GM13977 (cell line): ENCODE measurements at places on chromosomes 13 and 19.
A peak's percentile ranks its signal among the peaks of the same experiment; 100 is the strongest.

DNA sequence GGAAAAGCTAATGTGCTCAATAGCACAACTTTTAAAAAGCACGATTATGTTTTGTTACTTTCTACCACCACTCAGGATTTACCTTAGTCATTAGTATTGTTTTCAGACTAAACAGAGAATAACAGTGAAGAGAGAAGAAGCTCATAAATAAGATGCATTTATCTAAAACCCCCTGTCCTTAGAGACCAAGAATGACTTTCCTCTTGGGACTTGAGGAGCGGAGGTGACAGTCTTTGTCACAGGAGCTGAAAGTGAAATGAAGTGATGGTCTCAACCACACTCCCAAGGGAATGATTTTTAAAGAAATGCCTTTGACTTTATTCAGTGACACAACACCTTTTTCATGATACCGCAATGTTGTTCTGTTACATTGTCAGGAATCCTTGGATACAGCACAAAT lies 190.6 kb upstream of the NBEA start:
- DNase-seq = no peak

- peak; percentile 96 for DNase-seq
Observed at GRCh38 chr19:3721131-3721886, 13.1 kb downstream of the TJP3 start.

DNA sequence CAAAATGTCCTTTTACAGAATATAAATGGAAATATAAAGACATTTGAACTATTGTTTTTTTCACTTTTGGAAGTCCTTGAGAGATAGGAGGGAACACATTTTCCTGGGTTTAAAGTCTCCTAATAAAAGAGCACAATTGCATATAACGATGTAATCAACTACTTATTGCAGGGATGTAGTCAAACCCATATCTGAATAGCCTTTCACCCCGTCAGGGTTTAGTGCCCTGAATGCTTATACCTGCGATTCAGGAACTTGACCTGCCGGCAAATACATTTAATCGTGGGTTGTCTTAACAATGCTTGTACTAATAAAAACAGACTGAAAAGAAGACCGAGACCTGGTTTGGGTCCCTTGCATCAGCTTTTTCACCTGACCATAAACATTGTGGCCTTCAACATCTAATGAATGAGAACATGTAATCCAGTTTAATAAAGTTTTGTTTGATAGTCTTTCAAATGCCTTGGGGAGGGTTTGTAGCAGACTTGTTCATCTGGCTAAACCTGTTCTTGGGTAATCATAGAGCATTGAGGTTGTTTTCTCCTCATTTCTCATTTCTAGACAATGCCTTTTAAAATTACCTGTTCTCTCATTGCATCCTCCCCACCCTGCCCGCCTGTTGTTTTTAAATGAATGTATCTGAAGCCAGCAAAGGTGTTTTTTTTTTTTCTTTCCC lies 7.0 kb downstream of the KLF5 start:
- DNase-seq = no peak

DNA sequence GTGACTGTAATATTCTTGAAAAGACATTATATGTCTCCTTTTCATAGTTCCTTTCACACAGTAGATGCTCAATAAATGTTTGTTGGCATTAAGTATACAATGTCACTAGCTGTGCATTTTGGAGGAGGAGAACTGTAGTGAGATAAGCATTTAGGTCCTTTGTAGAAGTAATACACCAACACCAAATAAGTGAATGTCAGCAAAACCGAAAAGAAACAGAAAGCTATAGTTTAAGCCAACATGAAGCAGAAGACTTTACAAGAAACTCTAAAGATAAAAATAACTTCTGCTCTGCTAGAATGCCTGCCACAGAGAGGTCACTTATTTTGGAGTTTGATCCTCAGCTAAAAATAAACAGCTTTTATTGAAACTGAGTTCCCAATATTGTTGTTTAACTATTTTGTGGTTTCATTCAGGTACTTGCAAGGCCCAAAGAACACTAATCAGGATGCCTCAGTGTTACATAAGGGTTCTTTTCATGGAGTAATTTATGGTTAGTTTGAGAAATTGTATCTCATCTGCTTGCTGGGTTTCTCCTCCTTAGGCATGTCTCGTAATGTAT lies 86.2 kb downstream of the STARD13 start:
- no peak for DNase-seq

GRCh38 chr13:83536941-83537340 lies 345.3 kb downstream of the SLITRK1 start:
- DNase-seq = no peak

DNA sequence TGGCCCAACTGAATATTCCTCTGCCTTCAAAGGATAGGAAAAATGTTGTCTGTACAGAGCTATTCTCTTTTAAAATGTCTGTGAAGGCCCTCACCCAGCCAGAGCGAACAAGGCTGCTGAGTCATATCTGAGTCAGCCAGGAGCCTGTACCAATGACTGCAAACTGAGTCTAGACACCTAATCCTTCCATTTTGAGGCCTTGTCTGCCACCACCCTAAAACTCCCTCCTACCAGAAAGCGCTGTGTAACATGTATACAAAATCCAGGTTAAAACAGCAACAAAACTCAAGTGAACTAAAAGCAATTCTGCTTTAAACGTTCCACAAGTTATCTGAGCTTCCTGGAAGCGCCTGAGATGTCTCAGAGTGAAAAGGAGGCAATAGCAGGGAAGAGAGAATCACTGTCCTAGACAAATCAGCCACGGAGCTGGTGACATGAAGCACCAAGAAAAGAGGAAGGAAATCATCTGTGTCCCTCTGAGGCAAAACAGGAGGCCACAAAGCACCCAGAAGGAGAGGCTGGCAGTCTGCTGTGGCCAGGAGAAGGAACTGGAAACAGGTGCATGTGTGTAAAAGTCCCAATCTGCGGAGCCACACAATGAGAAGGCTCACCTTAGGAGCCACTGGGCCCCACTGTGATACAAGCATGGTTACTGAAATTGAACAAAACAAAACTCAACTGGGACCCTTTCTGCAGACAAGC lies 10.2 kb downstream of the DHRS12 start:
- DNase-seq = peak; percentile 51

DNA sequence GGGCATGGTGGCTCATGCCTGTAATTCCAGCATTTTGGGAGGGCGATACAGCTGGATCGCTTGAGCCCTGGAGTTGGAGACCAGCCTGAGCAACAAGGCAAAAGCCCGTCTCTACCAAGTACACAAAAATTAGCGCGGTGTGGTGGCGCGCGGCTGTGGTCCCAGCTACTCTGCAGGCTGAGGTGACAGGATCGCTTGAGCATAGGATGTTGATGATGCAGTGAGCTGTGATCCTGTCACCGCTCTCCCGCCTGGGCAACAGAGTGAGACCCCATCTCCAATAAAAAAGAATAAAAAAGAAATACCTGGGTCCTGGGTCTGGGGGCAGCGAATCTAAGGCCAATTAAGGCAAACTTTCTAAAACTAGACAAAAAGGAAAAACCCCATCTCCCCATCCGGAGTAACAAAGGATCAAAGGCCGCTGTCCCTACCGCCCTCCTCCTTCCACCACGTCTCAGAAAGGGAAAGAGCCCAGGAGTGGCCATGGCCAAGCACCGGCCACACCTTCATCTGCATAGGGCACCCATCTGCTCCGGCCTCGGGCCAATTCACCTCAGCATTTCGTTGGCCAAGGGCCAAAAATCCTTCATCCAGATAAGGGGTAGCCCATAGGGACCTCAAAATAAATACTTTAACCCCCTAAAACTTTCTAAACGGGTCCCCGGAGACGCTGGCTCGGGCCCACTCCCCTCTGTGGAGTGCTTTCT lies 851 bp downstream of the ZNF320 start:
- peak; percentile 12 for DNase-seq

DNA sequence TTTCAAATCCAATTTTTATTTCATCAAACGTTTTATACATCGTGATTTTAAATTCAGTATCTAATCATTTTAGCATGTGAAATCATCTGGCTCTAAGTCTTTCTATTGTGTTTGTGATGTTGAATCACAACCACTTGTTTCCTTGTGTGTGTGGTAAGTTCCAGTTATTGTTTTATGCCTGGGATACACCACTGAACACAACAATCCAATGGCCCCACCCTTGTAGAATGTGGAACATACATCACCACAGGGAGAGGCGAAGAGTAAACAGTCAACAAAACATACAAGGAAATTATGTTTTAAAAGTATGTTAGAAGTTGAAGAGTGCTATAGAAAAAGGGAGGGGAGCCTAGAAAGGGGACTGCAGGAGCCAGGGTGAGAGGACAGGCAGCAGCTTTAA lies 100.5 kb downstream of the EPSTI1 start:
- no peak for DNase-seq

DNA sequence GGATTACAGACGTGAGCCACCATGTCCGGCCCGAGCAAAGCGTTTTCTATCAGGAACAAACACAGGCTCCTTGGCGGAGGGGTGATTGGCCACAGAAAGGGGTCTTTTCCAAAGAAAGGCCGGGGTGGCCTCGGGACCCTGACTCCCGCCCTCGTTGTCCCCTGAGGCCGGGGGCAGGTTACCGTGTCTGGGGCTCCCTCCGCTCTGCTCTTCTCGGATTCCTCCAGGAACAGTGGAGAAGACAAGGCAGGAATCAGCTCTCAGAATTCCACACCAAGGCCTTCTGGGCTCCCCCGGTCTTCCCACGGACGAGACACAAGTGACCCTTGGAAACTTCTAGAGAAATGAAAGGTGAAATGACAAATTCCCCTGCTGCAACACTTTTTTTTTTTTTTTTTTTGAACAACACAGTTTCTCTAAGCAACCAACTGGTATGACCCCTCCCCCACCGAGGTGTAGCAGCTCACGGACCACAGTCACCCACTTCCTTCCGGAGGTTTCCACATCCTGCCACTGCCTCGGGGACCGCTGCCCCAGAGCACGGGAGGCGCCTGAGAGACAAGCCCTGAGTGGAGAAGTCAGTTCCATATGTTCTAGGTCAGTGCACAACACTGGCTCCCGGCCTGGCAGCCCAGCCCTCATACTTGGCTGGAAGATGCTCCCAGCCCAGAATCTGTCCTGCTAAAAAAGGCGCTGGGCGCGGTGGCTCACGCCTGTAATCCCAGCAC lies 11.0 kb downstream of the MOB3A start:
- DNase-seq = peak; percentile 90
